ENCODE measurements at places on chromosomes 12 and 14.
A peak's percentile ranks its signal among the peaks of the same experiment; 100 is the strongest.

GRCh38 chr12:103326190-103326589, 169.6 kb downstream of the C12orf42 start:
- no peak for DNase-seq

- no peak for DNase-seq
Observed at GRCh38 chr14:97366400-97366799, 569.2 kb downstream of the VRK1 start.

DNA sequence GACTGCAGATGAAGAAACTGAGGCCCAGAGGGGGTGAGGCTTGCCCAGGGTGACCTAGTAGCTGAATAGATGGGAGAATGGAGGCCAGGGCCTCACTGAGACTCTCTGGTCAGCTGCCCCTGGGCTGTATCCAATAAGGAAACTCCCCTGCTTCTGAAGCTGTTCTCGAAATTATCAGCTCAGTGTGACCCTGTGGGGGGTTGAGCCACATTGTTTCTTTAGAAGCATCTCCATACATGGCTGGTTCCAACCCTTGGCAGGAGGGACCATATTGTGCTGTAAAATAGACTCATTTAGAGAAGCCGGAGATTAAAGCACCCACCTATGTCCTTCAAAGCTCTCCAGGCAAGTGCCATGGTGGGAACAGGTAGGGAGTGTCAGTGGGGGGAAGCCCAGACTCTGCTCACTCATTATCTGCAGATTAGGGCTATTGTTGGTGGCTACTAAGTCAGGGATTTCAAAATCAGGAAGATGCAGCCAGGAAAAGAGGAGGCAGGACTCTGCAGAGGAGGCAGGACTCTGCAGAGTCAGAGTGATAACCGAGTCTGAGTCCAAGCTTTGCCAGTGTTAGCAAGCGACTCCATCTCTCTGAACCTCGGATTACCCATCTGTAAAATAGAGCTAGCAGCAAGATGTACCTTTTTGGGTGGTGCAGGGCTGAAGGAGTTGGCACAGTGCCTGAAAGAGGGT, 3.5 kb downstream of the SERPINA5 start:
- no peak for DNase-seq

DNA sequence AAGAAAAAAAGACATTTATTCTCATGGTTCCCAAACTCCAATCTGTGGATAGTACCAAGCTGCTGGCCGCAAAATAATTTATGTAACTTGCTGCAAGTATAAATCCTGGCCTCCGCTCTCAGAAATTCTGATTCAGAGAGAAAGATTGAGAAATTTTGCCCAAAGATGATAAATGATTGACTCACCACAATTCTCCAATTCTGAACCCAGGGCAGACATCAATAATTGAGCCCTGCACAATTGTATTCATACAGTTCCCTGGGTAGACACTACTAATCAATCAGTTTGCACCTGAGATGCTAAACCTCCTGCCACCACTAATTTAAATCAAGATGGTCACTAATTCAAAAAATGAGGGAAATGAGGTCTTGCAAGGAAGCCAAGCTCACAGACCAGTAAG, 38.2 kb downstream of the TRPV4 start:
- no peak for DNase-seq

GRCh38 chr12:76020281-76020680, 11.3 kb downstream of the PHLDA1 start:
- DNase-seq, result peak; percentile 88

DNA sequence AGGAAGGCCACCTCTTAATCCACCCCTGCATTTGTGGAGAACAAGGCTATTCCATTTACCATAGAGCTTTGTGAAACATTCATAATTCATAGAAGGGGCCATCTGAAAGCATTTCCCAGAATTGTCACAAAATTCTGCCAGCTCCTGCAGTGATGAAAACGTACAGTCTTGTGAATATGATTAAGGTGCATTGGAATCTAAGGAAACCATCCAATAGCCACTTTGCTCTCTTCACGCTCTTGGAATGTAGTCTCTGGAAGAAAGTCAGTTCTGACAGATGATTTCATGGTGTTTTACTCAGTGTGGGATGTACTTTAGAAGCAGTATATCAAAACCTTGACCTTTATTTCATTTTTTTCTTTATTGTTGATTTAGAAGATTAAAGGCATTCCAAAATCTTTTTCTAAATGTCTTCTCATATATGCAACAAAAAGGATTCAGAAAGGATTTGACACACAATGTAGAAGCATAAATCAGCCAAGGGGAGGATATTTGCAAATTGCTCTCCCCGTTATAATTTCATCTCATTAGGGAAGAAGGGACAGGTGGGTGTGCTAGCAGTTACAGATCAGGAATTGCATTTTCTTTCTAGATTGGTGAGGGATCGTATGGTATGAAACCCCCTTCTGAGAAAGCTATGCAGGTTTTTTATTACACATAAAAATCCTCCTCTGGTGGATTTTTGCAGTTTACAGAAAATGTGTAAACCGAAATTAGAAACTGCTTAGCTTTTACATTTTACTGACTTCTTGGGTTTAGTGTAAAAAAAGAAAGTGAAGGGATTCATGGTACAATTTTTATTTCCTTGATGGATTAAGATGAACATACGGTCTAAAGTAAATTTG, 390.2 kb downstream of the LRIG3 start:
- DNase-seq, result no peak

DNA sequence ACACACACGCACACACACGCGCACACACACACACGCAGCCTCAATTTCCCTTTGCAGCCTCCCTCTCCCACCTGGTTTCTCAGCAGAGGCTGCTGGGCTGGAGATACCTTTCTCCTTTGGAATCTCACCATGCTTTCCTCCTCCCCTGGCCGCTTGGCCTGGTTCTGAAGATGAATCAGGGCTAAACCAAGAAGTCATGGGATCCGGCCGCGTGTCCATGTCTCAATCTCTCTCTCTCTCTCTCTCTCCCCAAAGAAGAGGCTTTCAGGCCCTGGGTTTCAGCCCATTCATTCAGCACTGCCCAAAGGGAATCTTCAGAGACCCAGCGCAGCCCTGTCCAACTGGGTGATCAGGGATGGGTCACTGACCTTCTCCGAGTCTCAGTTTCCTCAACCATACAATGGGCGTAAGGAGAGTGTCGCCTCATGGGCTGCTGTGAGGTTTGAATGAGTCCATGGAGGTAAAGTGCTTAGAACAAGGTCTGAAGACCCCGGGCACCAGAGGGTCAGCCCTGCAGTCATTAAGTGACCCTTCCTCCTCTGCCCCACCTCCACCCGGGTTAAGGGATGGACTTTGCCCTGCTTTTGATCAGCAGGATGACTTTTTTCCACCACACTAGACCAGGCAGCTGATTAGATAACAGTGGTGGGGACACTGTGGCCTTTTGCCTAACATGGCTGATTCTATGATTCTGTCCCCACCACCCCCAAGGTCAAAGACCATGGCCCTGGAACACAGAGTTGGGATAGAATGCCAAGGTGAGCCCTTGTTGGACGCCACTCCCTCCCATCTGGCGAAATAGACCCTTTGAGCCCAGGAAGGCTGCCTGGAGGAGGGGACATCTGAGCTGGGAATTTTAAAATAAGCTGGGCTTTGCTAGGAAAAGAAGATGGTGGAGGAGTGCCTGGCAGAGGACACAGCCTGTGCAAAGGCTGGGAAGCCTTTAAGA, 42.1 kb downstream of the SCARB1 start:
- DNase-seq, result no peak

DNA sequence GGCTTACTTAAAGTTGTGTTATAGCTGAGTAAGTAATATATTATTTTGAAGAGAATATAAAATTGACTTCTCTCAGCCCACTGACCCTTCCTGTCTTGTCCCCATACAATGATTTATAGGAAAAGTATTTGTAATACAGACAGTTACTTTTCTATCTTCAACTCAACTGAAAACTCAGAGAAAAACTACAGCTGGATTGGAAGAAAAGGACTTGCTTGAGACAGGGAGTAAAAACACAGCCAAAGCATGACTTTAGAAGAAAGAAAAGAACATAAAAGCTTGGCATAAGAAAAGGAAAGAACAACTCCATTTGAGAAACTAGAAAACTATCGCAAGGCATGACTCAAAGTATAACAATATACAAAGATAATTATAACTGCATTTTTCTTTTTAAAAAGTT, 57.5 kb downstream of the MSRB3 start:
- DNase-seq, result no peak

GRCh38 chr14:86790408-86791364, 1202.3 kb downstream of the GALC start:
- no peak for DNase-seq

DNA sequence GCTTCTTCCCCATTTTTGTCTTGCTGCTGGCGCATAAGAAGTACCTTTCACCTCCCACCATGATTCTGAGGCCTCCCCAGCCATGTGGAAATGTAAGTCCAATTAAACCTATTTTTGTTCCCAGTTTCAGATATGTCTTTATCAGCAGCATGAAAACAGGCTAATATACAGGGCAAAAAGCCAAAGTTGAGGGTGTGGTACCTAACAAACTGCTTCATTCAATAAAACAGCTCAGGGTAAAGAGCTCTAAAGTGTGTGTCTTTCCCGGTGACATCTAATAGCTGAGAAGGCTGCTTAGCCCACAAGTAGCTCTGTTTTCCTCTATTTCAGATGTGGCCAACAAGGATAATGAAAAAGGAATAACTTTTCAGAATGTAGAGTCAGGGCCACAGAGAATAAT, 76.7 kb upstream of the SLC8A3 start:
- DNase-seq, result no peak

GRCh38 chr12:10363914-10364814, 25.7 kb downstream of the KLRK1 start:
- DNase-seq, result peak; percentile 64

- DNase-seq, result peak; percentile 53
Observed at GRCh38 chr14:94048691-94049624, 22.8 kb downstream of the OTUB2 start.

DNA sequence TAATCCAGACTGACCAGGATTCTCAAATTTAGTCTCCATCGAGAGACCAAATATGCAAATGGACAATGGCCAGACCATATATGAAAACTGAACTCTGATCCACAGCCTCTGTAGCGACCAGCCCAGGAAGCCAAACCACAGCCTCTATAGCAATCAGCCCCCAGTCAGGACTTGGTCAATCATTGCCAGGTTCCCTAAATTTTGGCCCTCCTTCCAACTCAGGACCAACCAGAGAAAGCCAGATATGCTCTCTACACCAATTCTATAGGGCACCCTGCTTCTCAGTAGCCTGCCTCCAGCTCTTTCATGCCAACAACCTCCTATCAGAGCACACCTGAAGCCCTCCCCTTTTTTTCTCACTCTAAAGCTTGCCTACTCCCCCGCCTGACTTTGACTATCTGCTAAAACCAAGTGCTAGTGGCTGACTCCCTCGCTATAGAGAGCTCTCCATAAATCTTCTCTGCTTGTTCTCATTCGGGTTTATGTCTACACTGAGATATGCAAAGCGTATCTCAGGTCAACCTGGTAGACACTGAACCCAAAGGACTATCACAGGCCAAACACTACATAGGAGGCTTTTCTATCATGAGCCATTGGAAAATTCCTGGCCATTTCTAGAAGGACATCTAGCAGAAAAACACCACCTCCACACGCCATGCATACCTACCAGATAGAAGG, 110.5 kb upstream of the FUT8 start:
- no peak for DNase-seq

- DNase-seq, result no peak
Observed at GRCh38 chr12:59472273-59472672, 123.6 kb upstream of the SLC16A7 start.

DNA sequence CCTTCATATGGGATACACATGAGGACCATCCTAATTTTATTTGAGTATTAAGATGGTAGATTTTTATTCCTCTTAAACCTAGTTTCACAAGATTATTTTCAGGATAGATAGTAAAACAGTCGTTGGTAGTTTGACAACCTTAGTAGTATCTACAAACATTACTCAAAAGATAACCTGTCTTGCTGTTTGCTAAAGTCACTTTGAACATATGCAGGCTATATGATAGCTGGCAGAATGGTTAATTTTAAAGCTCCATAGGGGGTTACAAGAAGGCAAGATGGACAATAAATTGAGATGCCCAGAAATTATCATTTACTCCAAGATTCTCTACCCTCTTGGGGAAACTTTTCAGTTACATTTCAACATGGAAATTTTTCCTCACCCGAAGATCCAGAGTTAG, 525.7 kb downstream of the SOX5 start:
- no peak for DNase-seq

GRCh38 chr14:52263190-52263589, 4.3 kb upstream of the PTGDR start:
- no peak for DNase-seq

- no peak for DNase-seq
Observed at GRCh38 chr12:32906399-32907165, 10.0 kb upstream of the PKP2 start.
